Hematopoietic multipotent progenitor cell treated with erythropoietin and hydrocortisone succinate and interleukin-3 and kit ligand, for 15 days (in vitro differentiated cells): ENCODE measurements at places on chromosomes 16 and 17.

DNA sequence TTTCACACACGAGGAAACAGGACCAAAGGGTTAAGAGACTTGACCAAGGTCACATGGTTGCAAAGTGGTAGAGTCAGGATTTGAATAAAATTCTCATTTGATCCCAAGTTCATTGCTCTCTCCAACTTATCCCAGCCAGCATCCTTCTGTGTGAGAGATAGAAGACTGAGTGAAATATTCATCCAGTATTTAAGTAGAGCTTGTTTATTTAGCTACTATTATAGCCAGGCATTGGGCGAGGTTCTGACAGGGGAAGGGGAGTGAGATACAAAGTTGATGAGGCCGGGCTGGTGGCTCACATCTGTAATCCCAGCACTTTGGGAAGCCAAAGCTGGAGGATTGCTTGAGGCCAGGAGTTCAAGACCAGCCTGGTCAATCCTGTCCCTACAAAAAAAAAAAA lies 4.4 kb downstream of the ITGAL start:
- DNase-seq: no peak

- no peak for DNase-seq
These were observed 371.9 kb upstream of the SOX9 start for GRCh38 chr17:71748872-71749271.

DNA sequence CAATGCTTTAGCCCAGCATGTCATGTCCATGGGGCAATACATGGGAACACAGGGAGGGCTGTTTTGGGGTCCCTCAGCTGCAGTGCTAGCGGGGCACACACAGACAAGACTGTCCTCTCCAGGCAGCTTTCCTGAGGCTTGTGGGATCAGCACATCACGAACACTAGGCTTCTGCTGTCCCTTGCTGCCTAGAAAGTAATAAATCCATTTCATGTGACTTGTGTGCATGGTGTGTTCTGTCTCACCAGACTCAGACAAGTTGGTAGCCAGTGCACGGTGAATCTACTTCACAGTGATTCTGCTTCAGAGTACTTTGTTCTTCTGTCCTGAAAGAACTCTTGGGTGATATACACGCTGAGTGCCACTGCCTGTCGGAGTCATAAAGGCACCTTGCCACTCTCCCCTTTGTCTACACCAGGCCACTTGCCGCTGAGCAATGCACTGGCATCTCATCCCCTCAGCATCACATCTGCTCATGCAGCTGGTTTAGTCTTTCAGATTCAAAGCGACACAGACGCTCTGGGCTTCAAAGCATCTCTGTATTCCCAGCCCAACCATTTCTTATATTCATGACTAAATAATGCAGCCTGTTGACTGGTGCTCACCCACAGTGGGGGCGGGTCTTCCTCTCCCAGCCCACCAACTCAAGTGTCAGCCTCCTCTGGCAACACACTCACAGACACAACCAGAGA lies 95.2 kb upstream of the COX10 start:
- no peak for DNase-seq

DNA sequence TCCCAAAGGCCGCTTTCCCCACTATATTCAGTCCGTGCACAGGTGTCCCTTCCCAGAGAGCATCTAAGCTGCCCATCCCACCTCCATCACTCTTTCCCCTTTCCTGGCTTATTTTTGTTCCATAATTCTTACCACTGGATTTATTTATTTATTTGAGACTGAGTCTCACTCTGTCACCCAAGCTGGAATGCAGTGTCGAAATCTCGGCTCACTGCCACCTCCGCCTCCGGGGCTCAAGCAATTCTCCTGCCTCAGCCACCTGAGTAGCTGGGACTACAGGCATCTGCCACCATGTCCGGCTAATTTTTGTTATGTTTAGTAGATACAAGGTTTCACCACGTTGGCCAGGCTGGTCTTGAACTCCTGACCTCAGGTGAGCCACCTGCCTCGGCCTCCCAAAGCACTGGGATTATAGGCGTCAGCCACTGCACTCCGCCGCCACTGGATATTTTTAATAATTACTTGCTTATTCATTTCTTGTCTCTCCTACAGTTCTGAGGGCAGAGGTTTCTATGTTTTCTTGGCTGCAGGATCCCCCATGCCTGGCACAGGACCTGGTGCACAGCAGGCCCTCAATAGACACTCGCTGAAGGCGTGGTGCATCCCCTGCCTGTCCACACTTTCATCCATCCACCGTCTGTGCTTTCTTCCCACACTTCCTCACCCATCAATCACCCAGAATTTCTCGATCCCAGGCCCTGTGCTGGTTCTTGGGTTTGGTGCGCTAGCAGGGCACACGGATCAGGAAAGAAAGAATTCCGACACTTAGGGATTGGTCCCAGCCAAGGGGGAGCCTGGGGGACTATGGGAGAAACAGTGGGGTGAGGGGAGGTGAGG lies 9.9 kb upstream of the ADGRG1 start:
- no peak for DNase-seq

- DNase-seq: no peak
These were observed 58.6 kb downstream of the SLC6A4 start for GRCh38 chr17:30176855-30177254.

DNA sequence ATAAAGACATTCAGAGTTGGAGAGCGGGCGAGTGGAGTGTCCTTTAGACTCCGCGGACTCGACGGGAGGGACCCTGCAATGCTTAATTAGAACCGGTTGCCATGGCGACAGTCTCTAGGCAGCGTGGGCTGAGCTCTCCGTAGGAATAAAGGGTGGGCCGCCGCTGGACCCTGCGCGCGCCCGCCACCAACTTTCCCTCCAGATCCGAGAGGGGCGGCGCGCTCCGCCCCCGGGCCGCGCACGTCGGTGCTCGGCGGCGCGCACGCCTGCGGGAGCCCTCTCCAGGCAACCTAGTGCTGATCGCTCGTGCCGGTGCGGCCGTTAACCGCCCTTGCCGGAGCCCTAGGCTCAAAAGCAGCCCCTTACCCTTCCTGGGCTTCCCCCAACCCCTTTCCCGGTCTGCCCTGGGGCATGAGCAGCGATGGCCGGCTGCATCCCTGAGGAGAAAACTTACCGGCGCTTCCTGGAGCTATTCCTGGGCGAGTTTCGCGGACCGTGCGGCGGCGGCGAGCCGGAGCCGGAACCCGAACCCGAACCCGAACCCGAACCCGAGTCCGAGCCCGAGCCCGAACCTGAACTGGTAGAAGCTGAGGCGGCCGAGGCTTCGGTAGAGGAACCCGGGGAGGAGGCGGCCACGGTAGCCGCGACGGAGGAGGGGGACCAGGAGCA lies at the start of gene PPM1E:
Gene PPM1E (plus strand): TSS at position 278 of the 669 bp plus-strand sequence.
- DNase-seq: no peak
